ENCODE measurements at places on chromosomes 7 and 10. TPM values are rescaled to one million over a fixed set of nuclear protein-coding genes. Genes with fewer than 3 reads are reported as not detected.

DNA sequence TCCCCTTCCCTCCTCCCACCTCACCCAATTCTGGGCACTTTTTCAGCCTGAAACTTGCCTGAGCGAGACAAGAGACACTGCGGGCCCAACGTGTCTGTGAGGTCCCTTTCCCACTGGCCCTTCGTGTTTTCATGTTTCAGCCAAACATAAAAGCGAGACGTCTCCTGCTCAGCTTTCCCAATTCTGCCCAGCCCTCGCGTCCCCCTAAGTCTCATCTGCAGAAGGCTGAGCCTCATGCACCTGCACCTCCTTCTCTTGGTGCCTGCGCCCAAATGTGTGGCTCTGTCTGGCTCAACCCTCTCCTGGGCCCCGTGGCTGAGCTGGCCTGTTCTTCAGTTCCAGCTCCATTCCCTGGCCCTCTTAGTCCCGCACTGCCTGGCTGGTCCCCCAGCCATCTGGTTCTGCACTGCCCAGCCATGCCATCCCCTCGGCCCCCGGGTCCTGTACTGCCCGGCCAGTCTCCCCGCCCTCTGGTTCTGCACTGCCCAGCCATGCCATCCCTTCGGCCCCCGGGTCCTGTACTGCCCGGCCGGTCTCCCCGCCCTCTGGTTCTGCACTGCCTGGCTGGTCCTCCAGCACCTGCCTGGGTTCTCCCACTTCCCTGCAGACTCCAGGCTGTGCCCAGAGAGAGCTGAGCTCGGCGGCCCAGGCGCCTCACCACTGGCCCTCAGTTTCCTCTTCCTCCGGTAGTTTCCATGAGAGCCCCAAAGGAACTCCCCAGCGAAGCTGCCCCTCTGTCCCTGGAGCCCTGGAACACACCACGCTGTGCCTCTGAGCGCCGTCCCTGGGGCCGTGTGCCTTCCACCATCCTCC is 224.1 kb downstream of the DNAJB6 start:
- no peak for DNase-seq

GRCh38 chr7:30159698-30160143 is 24.9 kb downstream of the MTURN start:
- DNase-seq: peak; percentile 66

- DNase-seq: no peak
Measured at GRCh38 chr10:86288695-86289576, 77.7 kb downstream of the GRID1 start.

- DNase-seq: no peak
Measured at GRCh38 chr10:13944823-13945222, 358.1 kb downstream of the PRPF18 start.

- peak; percentile 1 for DNase-seq
Measured at GRCh38 chr10:79054203-79055099, 14.3 kb upstream of the ZMIZ1 start.

DNA sequence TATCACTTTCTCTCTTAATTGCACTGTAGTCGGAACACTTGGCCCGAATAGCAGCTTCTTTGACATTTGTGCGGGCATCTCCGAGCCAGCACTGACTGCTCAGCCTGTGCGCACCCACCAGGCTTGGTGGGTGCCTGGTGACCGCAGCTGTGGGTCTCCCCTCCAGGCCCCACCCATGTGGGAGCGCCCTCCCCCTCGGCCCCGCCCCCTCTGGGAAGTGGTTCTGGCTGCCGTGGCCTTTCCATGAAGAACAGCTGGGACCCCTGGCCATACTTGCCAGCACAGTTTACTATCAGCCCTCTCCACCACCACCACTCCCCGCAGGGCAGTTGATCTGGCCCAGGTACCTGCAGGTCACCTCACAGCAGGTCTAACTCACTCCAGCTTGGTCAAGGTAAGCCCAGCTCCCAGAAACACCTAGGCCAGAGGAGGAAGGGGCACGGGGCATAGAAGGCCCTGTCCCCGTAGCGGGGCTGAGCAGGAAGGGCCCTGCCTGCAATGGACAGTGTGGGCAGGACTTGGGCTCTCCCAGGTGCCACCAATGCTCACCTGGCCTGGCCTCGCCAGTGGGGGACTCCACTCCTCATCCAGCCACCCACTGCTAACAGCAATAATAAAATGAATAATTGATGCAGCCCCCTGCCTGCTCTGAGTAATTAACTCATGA is 5.8 kb downstream of the RASGEF1A start:
- DNase-seq: no peak

DNA sequence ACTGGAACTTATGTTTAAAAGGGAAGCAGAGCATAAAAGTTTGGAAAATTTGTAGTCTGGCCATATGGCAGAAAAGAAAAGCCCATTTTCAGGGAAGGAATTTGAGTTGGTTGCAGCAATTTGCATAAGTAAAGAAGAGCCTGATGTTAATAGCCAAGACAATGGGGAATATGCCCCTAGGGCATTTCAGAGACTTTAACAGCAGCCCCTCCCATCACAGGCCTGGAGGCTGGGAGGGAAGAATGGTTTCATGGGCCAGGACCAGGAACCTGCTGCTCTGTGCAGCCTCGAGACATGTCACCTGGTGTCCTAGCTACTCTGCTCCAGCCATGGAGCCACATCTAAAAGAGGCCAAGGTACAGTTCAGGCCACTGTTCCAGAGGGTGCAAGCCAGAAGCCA is 35.3 kb downstream of the HTR7 start:
- DNase-seq: no peak

DNA sequence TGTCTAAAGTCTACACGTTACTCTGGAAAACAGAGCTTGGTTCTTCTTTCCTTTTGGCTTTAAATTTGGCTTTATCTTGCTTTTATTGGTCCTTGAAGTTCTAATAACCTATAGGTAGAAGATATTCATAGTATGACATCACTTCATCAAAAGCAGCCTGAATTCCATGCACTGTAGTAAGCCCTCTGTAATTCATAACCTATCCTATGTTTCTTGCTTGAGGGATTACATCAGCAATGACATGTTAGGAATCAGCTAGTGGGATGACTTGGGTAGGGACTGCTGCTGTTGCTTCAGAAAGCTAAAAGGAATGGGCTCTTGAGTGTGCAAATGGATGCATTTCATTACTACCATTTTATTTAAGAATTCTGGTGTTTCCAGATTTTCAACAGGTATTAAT is 184.9 kb downstream of the PTEN start:
- DNase-seq: no peak

- DNase-seq: no peak
Measured at GRCh38 chr7:148241700-148242293, 348.8 kb upstream of the C7orf33 start.

DNA sequence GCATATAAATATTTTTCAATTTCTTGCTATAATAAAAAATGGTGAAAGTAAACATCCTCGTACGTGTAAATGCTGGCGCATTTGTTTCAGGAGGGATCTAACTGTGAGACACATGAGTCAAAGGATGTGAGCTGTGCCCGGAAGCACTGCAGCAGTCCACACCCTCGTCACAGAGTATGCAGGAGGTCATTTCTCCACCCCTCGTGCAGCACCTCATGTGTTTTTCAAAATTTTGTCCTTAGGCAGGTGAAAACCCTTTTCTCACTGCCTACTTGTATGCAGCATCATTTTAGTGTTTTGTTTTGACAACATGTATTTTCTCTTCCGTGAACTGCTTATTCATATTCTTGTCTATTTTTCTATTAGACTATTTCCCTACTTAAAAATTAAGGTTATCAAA is 162.7 kb downstream of the AVL9 start:
- DNase-seq: no peak

DNA sequence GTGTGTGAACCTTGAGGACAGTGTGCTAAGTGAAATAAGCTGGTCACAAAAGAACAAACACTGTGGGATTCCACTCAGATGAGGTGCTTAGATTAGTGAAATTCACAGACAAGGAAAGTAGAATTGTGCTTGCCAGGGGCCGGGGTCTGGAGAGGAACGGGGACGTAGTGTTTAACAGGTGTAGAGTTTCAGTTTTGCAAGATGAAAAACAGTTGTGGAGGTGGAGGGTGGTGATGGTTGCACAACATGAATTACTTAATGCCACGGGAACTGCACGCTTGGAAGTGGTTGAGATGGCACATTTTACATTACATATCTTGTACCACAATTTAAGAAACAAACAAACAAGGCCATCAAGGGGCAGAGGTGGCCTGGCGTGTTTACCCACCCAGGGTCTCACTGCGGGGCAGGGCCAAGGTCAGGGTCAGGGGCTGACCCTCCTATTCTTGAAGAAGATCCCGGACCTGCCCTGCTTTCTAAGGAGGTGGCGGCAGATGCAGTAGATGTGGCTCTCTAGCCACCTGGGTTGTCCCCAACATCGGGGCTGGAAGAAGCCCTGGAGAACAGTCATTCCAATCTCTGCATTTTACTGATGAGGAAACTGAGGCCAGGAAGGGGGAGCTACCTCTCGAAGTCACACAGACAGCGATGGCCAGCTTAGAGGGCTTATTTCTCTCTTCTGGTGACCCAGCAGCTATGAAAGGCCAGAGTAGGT is 91.5 kb upstream of the LRRC4 start:
- no peak for DNase-seq

The SFMBT2 gene
- total RNA-seq: 23.8 TPM

The TAS2R3 gene
- 0.94 TPM for total RNA-seq

The ITPRID1 gene
- total RNA-seq: not detected
